ENCODE measurements at places on chromosomes 7 and 10.
A peak's percentile ranks its signal among the peaks of the same experiment; 100 is the strongest.

DNA sequence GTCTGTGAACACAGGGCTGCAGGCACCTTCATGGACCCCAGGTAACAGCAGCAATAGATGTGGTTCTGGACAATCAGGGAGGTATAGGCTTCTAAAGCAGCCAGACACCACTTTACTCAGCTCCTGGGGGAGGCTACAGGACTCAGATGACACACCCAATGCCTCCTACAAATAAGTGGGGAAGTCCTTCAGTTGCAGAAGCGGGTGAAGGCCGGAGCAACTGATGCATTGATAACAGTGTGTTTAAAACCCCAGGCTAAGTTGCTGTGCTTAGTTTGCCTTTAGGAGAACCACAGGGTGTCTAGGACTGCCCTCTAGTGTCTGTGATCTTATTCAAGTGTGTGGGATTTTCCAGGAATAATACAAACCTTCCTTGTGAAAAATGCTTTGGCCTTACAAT is 5.9 kb upstream of the ITGA8 start:
- peak; percentile 71 for DNase-seq

GRCh38 chr10:17250736-17251135 is 22.7 kb downstream of the VIM start:
- no peak for DNase-seq

GRCh38 chr10:14326581-14326980 is 4.1 kb downstream of the FRMD4A start:
- no peak for DNase-seq

DNA sequence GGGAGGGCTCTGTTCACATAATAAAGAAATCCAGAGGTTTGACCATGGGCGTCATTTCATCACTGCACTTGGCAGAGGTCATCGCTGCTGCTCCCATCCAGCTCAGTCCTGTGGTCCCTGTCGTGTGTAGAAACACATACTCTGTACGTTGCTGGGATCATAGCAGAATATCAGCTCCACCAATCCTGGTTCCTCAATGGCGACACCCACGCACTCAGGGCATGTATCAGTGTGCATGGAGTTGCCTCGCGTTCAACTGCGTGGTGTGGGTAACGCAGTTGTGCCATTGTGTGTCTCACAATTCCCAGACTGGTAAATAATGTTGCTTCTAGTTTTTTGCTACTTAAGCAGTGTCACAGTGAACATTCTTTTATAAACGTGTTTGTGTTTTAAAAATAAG is 111.1 kb downstream of the LHPP start:
- DNase-seq, result peak; percentile 14

DNA sequence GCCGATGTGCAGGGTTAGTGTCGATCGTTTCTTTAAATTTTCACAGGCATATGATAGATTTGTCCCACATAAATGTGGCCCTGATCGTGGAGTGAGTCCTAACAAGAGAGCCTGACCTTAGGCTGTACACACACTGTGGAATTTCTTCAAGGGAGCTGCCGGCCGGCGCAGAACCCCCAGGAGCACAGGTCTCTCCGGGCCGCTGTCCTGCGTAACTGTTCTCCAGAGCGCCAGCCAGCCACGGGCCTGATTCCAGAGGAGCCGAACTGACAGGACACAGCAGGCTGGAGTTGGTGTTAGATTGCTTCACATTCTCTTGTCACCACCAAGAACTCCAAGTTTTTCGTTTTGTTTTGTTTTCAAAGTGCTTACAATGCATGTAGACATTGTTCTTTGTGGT is 37.3 kb downstream of the SHH start:
- no peak for DNase-seq

DNA sequence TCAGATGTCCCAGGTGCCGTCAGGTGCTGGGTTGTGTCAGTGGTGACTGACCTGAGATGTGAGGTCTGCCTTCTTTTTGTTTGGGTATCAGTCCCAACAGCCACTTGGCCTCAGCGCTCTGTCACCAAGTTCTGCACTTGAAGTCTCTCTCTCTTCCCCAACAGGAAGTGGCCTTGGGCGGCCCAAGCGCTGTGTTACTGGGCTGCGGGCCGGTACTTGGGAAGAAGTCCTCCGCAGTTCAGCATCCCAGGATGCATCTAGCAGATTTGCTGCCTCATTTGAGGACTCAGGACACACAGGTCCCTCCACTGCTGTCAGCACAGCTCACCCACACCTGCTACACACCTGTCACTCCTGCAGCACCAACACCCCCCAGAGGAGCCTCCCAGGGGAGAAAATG is 40.1 kb downstream of the LYZL2 start:
- no peak for DNase-seq

DNA sequence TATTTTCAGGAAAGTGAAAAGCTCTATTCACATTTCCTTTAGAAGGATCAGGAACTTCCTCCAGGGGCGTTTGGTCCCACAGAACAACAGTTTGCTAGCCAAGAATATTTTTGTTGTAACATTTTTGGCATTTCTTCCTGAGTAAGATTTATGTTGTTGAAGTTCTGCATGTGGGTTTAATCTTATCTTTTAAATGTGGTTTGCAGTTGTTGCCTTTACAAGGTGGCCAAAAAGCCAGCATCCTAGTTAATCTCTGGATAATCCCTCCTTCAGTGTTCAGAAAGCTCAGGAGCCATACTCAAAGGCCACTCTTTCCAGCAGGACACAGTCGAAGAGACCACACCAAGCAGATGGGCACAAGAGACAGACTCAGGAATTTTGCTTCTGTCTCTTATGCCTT is 30.0 kb downstream of the SLC26A4 start:
- no peak for DNase-seq

GRCh38 chr10:90143937-90144336 is 442.5 kb downstream of the KIF20B start:
- DNase-seq, result no peak

DNA sequence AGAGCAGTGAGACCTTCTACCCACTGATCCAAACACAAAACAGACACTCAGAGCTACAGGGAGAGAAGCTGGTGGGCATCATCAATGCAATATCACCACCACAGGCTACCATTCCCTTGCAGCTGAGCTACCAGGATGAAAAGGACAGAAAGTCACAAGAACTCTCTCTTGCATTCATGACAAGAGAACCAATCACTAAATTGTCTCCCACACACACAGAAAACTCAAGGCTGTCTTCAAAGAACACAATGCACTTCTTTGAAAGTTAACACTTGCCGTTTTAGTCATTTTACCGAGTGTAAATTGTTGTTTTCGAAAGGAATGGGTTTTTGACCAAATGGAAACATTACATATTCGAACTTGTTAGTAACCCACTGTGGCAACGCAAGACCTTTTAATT is 626.6 kb downstream of the SORCS1 start:
- DNase-seq, result no peak

DNA sequence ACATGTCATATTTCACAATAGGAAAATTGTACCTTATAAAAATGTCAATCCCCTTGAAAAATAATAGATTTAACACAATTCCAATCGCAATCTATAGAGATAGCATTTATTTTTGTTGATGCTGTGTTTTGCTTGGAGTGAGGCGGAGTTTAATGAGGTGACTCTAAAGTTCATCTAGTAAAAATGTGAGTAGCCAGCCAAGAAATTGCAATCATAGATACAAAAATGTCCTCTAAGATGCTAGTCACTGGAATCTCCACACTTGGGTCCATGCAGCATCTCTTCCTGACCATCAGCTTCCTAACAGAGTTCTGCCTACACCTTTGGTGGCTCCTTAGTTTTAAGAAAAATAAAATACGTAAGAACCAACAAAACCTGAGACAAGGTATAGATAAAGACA is 44.9 kb downstream of the GLI3 start:
- peak; percentile 28 for DNase-seq

DNA sequence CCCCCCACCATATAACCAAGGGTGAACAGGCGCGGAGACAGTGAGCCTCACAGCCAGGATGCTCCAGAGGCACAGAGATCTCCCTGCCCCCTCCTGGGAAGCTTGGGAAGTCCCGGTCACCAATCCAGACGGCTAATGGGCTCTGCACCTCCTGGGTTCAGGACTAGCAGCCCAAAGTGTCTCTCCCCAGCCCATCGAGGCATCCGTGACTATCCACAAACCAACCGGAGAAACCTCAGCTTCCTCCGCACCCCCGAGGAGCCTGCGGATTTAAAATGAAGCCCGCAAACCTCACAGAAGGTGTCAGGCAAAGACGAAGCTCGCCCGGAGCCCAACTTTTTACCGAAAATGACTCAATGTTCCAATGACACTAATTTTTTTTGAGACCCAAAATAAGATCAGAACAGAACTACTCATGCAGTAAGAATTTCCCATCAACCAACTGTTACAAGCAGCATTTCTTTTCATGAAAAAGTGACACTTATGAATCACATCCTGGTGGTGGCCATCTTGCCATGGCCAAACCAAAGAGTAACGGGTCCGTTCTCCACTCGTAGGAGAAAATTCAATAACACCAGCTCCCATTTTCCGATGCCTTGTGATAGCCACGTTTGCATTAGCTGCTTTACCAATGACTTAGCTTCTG is 6.0 kb downstream of the PDGFA start:
- DNase-seq, result no peak

GRCh38 chr7:138089080-138089901 is 13.0 kb downstream of the AKR1D1 start:
- no peak for DNase-seq

DNA sequence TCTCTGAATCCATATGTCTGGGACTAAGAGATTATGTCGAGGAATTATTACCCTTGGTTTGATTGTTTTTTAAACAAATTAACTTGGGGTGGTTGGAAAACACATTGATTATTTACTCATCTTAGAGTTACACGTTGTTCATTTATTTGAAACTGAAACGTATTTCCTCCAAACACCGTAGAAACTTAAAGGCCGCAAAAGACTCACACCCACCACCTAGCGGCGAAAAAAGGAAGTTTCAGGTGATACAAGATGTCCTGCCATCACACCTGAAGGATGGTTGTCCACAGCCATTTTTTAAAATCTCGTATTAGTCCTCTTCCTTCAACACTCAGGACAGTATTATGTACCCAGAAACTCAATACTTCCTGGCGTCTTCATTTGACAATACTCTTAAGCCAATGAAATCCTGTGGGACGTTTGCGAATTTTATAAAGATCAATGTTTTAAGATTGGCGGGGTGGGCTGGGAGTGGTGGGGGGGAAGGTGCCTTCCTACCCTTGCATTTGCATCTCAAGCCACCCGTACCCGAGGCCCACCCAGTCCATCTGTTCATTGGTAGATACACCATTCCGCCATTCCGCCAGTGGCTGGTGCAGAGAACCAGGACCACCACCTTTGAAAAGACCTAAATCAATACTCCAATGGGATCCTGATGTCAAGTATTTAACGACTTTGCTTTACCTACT is 1.4 kb upstream of the LCOR start:
- peak; percentile 56 for DNase-seq

DNA sequence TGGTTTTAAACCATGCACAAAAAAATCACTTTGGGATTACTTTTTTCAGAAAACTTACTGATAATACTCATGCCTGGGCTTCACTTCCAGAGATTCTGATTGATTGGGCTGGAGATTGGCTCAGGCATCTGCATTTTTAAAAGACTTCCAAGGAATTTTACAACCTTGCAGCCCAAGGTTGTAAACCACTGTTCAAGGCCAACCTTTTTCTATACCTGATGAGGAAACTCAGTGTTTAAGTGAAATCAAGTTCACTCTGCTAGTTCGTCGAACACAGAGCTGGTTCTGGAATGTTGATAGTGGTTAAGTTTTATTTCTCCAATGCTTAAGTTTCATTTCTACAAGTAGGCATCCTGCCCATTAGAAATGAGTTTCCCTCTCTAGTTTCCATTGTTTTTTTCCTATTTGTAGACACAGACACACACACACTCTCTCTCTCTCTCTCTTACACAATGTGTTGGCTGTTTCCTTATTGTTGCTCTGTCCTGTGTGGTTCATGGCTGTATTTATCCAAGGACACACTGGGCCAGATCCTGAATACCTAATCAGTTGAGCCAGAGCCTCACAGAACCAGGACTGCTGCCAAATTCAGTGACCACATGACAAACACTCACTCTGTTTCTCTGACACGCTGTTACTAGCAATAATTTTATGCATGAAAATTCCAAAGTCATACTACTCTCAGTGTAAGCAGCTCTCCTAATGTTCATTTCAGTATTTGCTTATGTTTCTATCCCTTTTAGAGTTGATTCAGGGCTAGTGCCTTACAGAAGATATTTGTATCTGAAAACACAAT is 3.7 kb upstream of the IFIT1B start:
- peak; percentile 97 for DNase-seq

- DNase-seq, result no peak
Observed at GRCh38 chr10:380313-380940, 245.2 kb downstream of the ZMYND11 start.

- DNase-seq, result no peak
Observed at GRCh38 chr7:45186261-45186813, 28.7 kb downstream of the RAMP3 start.

- DNase-seq, result no peak
Observed at GRCh38 chr7:81159402-81159801, 240.6 kb upstream of the SEMA3C start.

GRCh38 chr7:27324246-27324645 is 81.6 kb downstream of the EVX1 start:
- no peak for DNase-seq

DNA sequence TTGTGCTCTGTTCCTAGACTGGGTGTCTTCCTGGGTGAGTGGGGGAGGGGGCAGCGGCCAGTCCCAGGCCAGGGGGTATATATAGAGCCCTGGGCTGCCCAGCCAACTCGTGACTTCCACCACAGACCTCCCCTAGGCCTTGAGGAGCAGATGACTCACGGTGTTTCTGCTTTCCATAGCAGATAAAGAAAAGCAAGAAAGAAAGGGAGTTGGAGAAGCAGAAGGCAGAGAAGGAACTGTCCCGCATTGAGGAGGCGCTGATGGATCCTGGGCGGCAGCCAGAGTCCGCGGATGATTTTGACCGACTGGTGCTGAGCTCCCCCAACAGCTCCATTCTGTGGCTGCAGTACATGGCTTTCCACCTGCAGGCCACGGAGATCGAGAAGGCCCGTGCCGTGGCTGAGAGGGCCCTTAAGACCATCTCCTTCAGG is 10.1 kb downstream of the CALHM2 start:
- DNase-seq, result peak; percentile 65

DNA sequence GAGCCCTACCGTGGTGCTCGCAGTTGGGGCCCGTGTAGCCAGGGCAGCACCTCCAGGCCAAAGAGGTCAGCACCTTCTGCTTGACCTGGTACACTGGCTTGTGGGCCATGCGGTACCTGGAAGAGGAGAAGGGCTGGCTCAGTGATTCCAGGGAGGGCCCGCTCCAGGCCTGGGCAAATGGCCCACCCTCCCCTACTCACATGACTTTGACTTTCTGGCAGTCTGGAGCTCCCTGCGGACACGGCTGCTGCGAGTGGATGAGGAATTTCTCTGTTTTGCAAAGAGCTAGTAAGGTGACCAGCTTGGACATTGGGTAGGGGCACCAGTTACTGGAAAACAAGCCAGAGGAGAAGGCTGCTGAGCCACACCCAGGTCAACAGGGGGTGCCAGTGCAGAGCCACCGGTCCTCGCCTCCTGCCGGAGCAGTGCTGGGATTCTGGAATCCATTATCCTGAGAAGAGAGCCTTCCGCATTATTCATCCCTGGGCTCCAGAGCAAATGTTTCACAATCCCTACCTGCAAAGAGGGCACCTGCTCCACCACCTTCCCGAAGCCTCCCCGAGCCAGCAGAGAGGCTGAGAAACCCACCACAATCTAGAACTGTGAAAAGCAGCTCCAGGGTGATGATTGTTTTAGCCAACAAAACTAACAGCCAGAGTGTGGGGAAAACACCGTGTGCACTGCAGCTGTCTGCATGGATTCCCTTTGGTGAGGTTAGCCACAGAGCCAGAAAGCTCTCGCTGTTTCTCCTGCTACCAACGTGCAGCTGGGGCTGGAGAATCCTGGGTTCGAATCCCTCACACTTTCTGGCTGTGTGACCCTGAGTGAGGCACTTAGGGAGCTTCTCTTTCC is 11.8 kb downstream of the MMRN2 start:
- DNase-seq, result no peak

GRCh38 chr7:45401155-45401554 is 173.0 kb upstream of the ADCY1 start:
- DNase-seq, result no peak
